ENCODE measurements at places on chromosomes 16 and 17.

DNA sequence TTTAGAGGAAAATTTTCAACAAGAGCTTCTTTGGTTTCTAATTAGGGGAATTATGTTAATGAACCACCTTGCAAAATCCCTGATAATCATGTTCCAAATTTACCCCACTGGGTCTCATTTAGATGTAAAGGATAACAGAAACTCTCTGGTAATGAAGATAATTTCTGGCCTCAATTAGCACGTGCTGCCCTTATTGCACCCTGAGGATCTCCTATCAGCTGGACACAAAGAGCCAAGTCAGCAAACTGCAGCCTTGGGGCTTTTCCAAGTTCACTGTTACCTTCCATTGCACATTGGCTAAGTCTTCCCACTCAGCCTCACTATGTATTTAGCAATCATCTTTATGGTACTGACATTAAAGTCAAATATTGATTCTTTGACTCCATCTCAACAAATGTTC lies 78.1 kb downstream of the GP2 start:
- no peak for DNase-seq

DNA sequence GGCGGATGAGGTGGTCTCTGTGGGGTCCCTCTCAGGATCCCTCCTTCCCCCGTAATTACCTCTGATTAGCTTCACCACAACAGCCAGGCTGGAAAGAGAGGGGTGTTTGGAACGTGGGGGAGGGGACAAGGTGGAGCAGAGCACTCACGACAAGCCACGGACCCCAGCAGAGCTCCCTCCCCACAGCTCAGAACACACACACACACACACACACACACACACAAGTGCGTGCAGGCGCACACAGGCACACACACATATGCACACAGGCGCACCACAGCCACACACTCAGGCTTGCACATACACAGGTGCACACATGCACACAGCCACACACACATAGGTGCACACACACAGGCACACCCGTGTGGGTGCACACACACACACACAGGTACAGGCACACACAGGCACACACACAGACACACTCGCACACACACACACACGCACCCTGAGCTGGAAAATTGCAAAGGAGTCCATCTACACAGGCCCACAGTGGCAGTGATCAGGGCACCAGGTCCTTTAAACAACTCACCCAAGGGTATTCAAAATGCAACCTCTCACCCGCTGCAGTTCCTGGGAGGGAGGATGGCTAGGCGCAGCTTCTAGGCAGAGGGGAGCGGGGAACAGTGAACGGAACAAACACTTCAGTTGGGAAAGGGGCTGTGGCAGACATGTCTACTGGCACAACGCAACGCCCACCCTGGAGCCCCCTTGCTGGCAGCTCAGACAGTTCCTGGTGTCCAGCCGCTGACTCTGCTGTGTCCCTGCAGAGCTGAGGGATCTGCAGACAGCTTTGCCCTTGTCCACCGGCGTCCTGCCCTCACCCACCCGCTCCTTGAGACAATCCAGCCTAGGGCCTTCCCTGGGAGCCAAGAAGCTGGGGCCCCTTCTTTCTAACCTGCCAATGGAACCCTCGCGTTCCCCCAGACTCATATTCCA lies 59.9 kb upstream of the DLX4 start:
- no peak for DNase-seq

DNA sequence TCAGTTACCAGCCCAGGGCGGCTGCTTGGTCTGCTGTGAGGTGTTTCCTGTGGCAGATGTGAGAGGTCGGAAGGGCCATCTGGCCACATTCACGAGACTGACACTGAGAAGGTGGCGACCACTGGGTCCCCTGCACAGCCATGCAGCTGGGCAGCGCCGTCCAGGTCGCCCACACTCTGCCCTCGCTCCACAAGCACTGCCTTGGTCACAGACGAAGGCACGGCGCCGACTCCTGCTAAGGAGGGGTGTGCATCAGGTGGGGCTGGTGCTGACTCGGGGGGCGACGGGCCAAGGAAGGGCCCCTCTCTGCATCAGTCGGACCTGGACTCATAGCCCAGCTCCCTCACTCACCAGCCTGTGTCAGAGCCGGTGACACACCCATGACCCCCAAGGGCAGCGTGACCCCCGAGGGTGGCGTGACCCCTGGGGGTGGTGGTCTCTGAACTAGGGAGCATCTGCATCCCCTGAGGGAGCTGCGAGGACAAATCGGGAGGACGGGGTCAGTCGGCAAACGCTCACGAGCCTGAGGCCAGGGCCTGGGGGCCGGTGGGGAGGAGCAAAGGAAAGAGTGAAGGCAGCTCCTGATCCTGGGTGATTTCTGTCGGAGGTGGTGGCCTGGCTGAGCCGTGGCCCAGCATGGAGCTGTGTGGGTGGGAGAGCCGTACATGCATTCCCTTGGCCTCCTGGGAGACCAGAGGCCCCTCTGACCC lies 30.4 kb downstream of the NME3 start:
- no peak for DNase-seq

DNA sequence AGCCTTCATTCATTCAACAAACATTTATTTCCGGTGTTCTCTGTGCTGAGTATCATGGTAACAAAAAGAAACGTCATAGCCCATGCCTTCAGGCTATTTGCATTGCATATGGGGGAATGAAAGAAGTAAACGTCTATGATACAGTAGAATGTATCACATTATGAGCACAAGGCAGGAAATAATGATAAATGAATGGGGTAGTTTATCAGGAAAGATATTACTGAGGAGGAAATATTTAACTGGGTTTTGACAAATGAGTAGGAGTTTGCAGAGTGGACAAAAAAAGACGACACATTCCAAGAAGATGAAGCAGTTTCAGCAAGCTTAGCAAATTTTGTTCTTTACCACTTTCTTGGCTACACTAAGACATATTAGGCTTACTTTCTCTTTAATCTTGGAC lies 1.3 kb upstream of the KRTAP4-7 start:
- DNase-seq, result no peak

- no peak for DNase-seq
Observed at GRCh38 chr16:31043352-31043751, 10.0 kb downstream of the STX4 start.

- DNase-seq, result no peak
Observed at GRCh38 chr17:81655378-81656117, 794 bp downstream of the PDE6G start.

DNA sequence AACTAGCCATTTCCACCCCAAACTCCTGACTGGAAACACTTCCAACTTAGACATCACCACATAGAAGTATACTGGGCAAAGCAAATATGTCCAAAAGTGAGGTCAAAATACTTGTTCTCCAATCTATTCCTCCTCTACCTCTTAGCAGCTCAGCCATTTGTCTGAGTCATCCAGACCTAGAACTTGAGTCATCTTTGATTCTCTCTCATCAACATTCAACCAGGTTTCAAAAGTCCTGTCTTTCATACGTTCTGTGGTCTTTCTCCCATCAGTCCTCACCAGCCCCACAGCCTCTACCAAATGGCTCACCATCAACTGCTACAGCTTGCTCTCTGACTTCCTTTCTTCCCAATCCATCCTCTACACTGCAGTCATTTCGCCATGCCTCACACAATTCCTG lies 6.8 kb downstream of the ANKFY1 start:
- no peak for DNase-seq

GRCh38 chr16:81786321-81786720 lies 7.2 kb downstream of the PLCG2 start:
- no peak for DNase-seq

GRCh38 chr17:3598078-3598477 lies 11.1 kb downstream of the TRPV1 start:
- DNase-seq, result no peak

DNA sequence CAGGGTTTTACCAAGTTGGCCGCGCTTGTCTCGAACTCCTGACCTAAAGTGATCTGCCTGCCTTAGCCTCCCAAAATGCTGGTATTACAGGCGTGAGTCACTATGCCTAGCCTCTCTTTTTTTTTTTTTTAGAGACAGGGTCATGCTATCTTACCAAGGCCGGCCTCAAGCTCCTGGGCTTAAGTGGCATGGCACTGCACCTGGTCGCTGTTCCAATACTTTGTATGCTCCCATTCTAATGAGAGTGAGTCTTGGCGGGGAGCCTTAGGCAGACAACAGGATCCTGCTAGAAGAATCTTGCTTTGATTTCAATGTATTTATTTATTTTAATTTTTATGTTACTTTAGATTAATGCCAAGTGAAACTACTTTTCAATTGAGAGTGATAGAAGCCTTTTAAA lies 21.9 kb downstream of the TOM1L2 start:
- DNase-seq, result no peak

DNA sequence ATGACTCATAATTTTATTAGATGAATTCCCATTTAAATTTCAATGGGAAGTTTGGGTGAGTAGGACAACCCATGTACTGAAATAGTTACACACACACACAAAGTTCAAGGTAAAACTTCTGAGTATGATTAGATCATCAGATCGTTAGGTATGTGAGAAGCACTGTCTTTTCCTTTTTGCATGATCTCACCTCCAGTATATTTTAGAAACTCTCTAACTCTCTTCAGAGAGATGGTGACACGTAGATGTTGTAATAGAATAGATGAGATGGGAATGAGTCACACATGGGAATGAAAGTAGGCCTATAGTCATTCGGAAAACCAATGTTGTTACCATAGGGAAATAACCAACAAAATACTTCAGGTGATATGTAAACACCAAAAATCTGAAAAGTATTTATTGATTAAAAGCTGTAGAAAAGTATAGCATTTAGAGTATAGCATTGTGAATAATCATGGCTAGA lies 22.2 kb downstream of the KRT23 start:
- DNase-seq, result no peak

DNA sequence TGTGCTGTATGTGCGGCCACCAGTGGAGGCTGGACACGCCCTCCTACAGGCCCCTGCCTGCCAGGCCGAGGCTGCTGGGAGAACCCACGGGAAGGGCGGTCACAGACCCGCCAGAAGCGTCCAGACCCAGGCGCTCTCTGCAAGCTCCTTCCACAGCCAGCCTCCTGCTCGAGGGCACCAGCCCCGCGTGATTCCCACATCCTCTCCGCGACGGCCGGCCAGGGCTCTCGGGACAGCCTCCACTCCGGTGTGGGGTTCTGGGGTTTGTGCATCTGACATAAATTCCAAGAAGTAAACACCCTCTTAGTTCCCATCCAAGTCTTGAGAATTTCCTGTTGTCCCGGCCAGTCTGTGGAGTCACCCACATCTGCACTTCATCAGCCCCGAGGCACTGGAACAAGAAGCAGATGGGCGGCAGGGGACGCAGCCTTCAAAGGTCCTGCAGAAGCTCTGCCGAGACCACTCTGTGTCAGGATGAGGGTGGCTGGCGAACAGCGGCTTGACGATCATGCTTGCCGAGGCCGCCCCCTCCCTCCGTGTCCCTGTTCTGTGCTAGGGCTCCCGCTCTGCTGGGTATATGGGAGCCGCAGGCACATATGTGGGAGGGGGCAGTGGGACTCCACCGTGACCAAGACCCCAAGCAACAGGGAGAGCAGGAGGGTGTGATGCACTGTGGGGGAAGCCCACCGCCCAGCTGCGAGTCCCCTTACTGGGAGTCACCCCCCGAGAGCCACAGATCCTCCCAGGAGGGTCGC lies 2.4 kb upstream of the TMEM204 start:
- no peak for DNase-seq

GRCh38 chr17:32970281-32970680 lies 21.4 kb upstream of the SPACA3 start:
- no peak for DNase-seq
